CD4-positive, alpha-beta T cell treated with Interleukin-2 at 100 ng/mL for 4 hours (primary cell): ENCODE measurements at places on chromosomes 1 and 21.

DNA sequence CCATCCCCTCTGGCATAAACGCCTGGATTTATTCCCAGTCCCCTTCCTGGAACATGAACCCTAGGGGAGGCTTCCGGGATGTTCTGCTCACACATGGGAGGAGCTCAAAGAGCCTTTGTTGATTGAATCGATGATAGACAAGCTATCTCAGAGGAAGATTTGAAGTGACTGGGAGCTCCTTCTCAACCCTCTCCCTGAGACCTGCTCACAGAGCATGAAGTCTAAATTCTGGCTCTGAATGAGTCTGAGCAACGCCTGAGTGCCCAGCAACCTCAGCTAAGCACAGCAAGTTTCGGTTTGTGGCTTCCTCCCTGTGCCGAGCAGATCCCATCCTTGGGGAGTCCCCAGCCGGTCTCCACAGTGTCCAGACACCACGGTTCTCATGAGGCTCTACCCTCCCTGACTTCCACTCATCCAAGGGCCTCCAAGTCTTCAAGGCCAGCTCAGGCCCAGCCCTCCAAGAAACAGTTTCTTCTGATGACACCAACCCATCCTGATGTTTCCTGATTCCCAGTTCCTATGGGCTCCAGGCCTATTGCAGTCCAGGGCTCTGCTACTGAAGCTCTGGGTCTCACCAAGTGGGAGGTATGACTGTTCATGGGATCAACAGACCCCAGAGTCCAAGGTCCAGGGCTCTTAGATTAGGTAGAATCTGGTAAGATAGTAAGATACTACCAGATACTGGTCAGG lies 190.8 kb downstream of the DYRK1A start:
- DNase-seq = no peak

- no peak for DNase-seq
Observed at GRCh38 chr1:178230881-178231409, 137.0 kb downstream of the RASAL2 start.

GRCh38 chr1:71785000-71785399 lies 497.3 kb downstream of the NEGR1 start:
- no peak for DNase-seq

- DNase-seq = no peak
Observed at GRCh38 chr1:99608058-99608457, 37.9 kb upstream of the PALMD start.

DNA sequence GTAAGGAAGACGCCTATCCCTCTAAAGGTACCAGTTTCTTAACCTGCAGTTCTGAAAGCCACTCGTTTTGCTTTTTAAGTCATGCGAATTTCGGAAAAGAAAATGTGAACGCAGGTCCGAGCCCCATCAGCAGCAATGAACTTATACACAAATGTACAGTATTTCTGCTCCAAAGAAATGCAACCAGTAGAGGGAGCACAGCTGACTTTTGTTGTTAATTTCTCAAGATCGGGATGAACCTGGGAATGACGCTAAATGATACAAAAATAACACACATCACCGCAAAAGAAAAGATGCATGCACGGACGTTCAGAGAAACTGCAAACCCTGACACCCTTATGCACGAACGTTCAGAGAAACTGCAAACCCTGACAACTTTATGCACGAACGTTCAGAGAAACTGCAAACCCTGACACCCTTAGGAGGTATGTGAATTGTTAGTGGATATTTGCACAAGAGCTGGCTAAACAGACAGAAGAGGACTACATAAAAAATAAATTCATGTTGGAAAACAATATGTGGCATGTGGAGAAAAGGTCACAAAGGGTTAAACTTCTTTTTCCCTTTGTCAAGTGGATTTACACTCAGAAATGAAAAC lies 3.5 kb upstream of the TIAM1 start:
- no peak for DNase-seq

DNA sequence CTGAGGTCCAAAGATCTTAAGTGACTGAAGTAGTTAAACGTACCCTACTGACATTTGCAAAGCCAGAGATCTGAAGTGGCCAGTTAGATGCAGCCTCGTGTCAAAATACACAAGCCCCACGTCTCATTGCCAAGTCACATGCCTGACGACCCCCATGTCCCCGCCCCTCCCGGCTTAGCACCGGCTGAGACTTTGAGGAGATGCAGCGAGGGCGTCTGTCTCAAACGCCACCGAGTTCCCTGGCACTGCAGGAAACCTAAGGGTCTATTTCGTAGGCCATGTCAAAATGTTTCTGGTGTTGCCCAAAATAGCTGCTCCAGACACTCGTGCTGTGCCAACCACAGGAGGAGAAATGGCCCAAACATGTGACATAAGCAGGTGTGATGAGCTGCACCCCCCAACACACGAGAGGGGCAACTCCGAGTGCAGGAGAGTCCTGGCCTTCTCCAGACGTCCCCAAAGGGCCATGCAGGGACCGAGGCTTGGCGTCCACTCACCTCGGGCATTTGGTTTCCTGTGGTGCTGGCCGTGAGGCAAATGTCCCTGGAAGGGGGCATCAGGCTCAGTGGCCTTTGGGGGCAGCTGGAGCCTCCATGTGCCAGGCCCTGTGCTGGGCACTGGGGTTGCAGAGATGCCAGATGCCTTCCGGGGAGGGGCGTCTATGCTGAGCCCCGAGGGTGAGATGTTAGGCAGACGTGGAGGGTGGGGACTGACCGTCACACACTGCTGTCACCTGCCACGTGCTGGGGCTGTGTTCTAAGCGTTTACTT lies 67.0 kb downstream of the MATN1 start:
- no peak for DNase-seq

GRCh38 chr1:53237638-53238037 lies 680 bp downstream of the MAGOH start:
- DNase-seq = no peak

DNA sequence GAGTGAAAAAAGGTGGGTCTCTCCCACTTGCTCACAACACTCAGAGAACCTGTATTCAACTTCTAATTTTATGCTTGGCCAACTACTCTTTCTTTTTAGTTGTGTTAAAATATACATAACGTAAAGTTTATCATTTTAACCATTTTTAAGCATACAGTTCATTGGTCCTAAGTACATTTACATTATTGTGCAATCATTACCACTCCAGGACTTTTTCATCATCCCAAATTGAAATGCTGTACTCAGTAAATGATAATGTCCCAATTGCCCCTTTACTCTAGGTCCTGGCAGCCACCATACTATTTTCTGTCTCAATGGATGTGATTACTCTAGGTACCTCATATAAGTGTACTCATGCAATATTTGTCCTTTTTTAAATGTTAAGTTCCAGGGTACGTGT lies 212.3 kb upstream of the PLXNA2 start:
- DNase-seq = no peak

- DNase-seq = no peak
Observed at GRCh38 chr1:162696286-162696862, 64.1 kb downstream of the DDR2 start.

- no peak for DNase-seq
Observed at GRCh38 chr1:37841652-37842051, 17.7 kb downstream of the MTF1 start.

GRCh38 chr21:27584256-27584655 lies 617.4 kb upstream of the ADAMTS5 start:
- DNase-seq = no peak

- no peak for DNase-seq
Observed at GRCh38 chr1:116076831-116077230, 34.4 kb upstream of the MAB21L3 start.

DNA sequence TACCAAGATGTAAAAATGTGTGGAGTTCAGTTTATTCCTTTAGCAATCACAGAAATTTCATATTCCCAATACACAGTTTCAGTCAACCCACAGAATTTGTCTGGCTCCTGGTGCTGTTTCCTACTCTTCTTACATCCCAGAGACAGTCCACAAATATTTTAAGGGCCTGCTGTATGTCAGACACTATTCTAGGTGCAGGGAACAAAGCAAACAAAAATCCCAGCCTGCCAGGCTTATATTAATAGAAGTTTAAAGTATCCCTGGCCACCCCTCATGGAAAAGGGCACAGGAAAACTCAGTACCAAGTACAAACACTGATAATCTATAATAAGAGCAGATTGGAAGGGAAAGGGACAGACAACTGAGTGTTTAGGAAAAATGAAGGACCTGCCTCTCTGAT lies 194.8 kb downstream of the ZP4 start:
- no peak for DNase-seq

GRCh38 chr1:239816081-239816782 lies 275.5 kb upstream of the FMN2 start:
- no peak for DNase-seq

- DNase-seq = no peak
Observed at GRCh38 chr1:22176258-22176657, 33.4 kb upstream of the WNT4 start.
